SJSA1 (cell line): ENCODE measurements at places on chromosomes 12 and 14. TPM values are rescaled to one million over a fixed set of nuclear protein-coding genes. Genes with fewer than 3 reads are reported as not detected.

- no peaks in the 10 kb centered on the region for H3K27me3 ChIP-seq
- peaks cover 1% of the 10 kb centered on the region for H3K4me1 ChIP-seq
- no peak for DNase-seq
- H3K27ac ChIP-seq: no peak overlapping the region
- no peak overlapping the region for H3K4me3 ChIP-seq
Measured at GRCh38 chr14:35347323-35348043, 55.3 kb downstream of the PSMA6 start.

The KRT85 gene
- not detected in 2 replicates for total RNA-seq

The KRT5 gene
- total RNA-seq: not detected in 2 replicates

- no peaks in the 10 kb centered on the region for H3K4me1 ChIP-seq
- no peaks in the 10 kb centered on the region for H3K36me3 ChIP-seq
- H3K27me3 ChIP-seq: peaks cover 5% of the 10 kb centered on the region; the same call in 1 of the 2 replicates
- DNase-seq: no peak
Measured at GRCh38 chr14:23930742-23931141, 22.8 kb upstream of the DHRS4 start.

DNA sequence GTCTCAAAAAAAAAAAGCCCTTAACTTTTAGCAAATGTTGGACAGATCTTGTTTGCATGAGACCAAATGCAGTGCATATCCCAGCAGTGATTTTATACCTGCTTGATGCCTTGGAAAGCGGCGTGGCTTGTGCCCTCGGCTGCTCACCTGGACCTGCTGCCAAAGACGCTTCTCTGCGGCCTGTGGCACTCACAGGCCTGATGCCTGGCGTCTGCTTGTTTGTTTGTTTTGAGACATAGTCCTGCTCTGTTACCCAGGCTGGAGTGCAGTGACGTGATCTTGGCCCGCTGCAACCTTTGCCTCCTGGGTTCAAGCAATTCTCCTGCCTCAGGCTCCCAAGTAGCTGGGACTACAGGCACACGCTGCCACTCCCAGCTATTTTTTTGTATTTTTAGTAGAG, 5.2 kb downstream of the PGAM5 start:
- no peak for DNase-seq
- H3K27ac ChIP-seq: no peak overlapping the region
- no peak overlapping the region for H3K4me3 ChIP-seq
- H3K27me3 ChIP-seq: no peaks in the 10 kb centered on the region
- H3K4me1 ChIP-seq: no peaks in the 10 kb centered on the region

- H3K36me3 ChIP-seq: no peaks in the 10 kb centered on the region
- H3K4me1 ChIP-seq: no peaks in the 10 kb centered on the region
- DNase-seq: no peak
- H3K4me3 ChIP-seq: no peak overlapping the region
- no peaks in the 10 kb centered on the region for H3K27me3 ChIP-seq
Measured at GRCh38 chr12:14239935-14240872, 125.3 kb upstream of the ATF7IP start.

The FAM186B gene
- 0.06 and 0.18 TPM in 2 replicates for total RNA-seq

The TM7SF3 gene
- 52.7 and 128 TPM in 2 replicates for total RNA-seq

- H3K4me1 ChIP-seq: no peaks in the 10 kb centered on the region
- 0 out of 2 replicates have a peak, but pooled peaks cover 3% of the 10 kb centered on the region for H3K27me3 ChIP-seq
- peaks cover 5% of the 10 kb centered on the region; the same call in 1 of the 2 replicates for H3K36me3 ChIP-seq
Measured at GRCh38 chr12:105166736-105167135, 59.2 kb downstream of the WASHC4 start.

The YY1 gene
- total RNA-seq: 41.1 and 49.0 TPM in 2 replicates

The KRT6C gene
- total RNA-seq: not detected in 2 replicates

- H3K4me1 ChIP-seq: peaks cover 25% of the 10 kb centered on the region
- H3K27ac ChIP-seq: no peak overlapping the region
- no peaks in the 10 kb centered on the region for H3K36me3 ChIP-seq
Measured at GRCh38 chr12:89760783-89761182, 52.1 kb upstream of the ATP2B1 start.

DNA sequence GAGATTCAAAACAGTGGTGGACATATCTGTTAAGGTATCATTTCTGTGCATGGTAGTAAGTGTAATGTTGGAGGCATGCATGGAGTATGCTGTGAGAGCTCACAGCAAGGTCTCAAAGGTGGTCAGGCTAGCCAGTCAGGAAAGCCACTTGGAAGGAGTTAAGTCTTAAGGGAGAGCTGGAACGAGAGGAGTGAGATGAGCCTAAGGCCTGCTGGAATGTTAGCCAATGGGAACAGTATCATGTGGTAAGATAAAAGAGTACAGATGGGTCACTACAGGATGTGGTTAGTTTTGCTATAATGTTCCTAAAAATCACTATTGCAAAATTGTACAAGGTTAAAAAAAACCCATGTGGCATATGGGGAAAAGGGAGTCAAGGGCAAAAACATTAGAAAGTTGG, 311.7 kb upstream of the E2F7 start:
- no peaks in the 10 kb centered on the region for H3K27me3 ChIP-seq
- no peaks in the 10 kb centered on the region for H3K4me1 ChIP-seq
- H3K4me3 ChIP-seq: no peak overlapping the region
- no peaks in the 10 kb centered on the region for H3K36me3 ChIP-seq
- no peak overlapping the region for H3K27ac ChIP-seq
- DNase-seq: no peak

- no peak overlapping the region for H3K27ac ChIP-seq
- H3K36me3 ChIP-seq: peaks cover 57% of the 10 kb centered on the region
- no peaks in the 10 kb centered on the region; the same call in 1 of the 2 replicates for H3K27me3 ChIP-seq
- H3K4me1 ChIP-seq: peaks cover 14% of the 10 kb centered on the region
- DNase-seq: peak; percentile 8
Measured at GRCh38 chr12:123602651-123603195, 824 bp downstream of the DDX55 start.

DNA sequence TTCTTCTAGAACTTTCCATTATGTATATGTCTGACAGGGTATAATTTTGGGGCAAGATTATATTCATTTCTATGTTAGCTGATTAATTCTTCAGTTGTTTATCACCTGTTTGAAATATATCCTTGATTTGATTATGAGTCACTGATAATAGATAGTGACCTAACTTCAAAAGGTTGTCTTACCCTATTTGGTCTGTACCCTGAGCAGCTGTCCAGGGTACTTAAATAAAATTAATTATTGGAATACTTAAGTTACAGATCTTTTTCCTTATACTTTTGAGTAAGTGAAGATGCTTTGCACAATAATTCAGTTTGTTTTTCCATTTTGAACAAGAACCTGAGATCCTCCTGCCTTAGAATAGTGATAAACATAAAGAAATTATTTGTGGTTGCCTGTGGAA, 13.2 kb upstream of the NPAS3 start:
- no peaks in the 10 kb centered on the region for H3K36me3 ChIP-seq
- no peaks in the 10 kb centered on the region for H3K4me1 ChIP-seq
- H3K27me3 ChIP-seq: no peaks in the 10 kb centered on the region
- no peak overlapping the region for H3K27ac ChIP-seq
- no peak overlapping the region for H3K4me3 ChIP-seq
- DNase-seq: no peak

DNA sequence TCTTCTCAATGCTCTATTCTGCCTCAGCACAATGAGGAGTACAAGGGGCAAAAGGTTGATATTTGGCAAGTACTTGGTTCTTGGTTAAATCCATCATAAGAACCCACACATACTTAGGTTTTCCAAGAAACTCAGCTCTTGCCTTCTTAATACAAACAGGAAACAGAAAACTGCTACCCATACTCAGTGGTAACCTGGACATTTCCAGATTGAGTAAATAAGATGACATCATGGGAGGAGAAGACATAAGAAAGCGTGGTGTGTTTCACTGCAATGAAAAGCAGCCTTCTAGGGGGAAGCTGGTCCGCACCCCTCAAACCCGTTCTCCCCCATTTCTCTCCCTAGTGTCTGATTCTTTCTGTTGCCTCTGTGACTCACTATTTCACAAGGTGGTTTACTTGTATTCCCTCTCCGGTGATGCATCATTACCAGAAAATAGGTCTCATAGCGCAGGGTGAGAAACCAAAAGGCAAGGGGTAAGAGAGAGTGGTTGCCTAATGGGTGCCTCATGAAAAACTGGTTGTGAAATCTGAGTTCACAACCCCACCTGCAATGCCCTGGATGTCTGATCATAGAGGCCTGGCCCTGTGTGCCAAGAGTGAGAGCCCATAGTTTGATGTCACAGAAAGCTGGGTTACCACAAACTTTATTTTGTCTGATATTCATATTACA, 326.5 kb upstream of the TBX3 start:
- H3K4me1 ChIP-seq: peaks cover 5% of the 10 kb centered on the region
- DNase-seq: no peak
- no peak overlapping the region for H3K4me3 ChIP-seq
- no peaks in the 10 kb centered on the region for H3K36me3 ChIP-seq

- H3K36me3 ChIP-seq: no peaks in the 10 kb centered on the region
- H3K4me3 ChIP-seq: no peak overlapping the region
- peaks cover 47% of the 10 kb centered on the region for H3K27me3 ChIP-seq
- no peak overlapping the region for H3K27ac ChIP-seq
- no peak for DNase-seq
Measured at GRCh38 chr12:107847830-107848229, 73.3 kb downstream of the ASCL4 start.

- H3K4me1 ChIP-seq: no peaks in the 10 kb centered on the region
- H3K27ac ChIP-seq: no peak overlapping the region
- H3K4me3 ChIP-seq: no peak overlapping the region
- H3K27me3 ChIP-seq: no peaks in the 10 kb centered on the region
Measured at GRCh38 chr14:28975084-28975483, 208.5 kb downstream of the FOXG1 start.

- H3K27ac ChIP-seq: no peak overlapping the region
- H3K27me3 ChIP-seq: peaks cover 50% of the 10 kb centered on the region
- no peaks in the 10 kb centered on the region for H3K36me3 ChIP-seq
- DNase-seq: peak; percentile 48
- peaks cover 8% of the 10 kb centered on the region; the same call in 1 of the 2 replicates for H3K4me1 ChIP-seq
Measured at GRCh38 chr12:53696285-53696654, 20.4 kb upstream of the ATP5MC2 start.

DNA sequence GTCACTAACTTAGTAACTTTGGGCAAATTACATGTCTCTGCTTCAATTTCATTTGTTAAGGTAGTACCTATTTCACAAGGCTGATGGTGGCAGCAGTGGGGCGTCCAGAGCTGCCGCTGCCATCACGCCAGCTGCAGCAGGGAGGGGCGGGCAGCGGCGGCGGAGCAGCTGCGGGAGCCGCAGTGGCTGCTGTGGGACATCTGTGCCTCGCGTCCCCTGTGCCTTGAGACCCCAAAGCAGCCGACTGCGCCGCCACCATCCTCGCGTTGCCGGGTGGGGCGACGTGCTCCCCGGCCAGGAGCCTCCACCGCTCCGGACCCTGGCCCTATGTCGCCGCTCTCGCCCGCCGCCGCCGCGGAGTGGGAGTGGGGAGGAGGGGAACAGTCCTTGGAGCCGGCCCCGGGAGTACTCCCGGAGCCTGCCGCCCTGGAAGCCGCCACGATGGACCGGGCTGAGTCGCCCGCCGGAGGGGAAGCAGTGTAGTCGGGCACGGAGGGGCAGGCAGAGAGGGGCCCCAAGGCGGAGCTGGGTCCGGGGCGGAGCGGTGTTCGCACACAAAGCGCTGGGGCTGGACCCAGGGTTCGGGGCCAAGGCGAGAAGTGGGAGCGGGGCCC, 51.4 kb downstream of the A2M start:
- H3K4me1 ChIP-seq: peaks cover 11% of the 10 kb centered on the region; the same call in 1 of the 2 replicates
- H3K36me3 ChIP-seq: peaks cover 4% of the 10 kb centered on the region
- peak; percentile 51 for DNase-seq
- H3K27ac ChIP-seq: peak overlapping the region; percentile 65

The PPP2R5C gene
- total RNA-seq: 81.1 and 99.1 TPM in 2 replicates

The ARHGAP9 gene
- total RNA-seq: 30.6 TPM in 2 replicates

The PPP1R36 gene
- 0.29 TPM in 1 of 2 replicates, not detected in the other for total RNA-seq

The PROX2 gene
- total RNA-seq: not detected in 2 replicates

DNA sequence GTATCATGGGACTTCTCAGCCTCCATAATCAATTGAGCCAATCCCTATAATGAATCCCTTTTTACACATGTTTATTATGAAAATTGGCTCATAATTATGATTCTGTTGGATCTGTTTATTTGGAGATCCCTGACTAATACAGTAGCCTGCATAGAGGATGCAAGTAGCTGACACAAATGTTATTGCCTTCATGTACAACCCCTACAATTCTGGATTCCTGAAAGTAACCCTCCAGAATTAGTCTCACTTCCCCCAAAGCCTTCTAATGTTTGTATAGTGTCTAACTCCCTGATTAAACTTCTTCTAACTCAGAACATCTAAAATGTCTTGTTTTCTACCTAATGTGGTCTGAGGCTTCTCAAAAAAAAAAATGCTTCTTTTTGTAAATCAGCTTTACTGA, 6.6 kb upstream of the SMIM10L1 start:
- no peaks in the 10 kb centered on the region for H3K27me3 ChIP-seq
- no peaks in the 10 kb centered on the region for H3K4me1 ChIP-seq
- no peak for DNase-seq
- H3K4me3 ChIP-seq: no peak overlapping the region
- peaks cover 64% of the 10 kb centered on the region for H3K36me3 ChIP-seq

- H3K27ac ChIP-seq: no peak overlapping the region
- no peaks in the 10 kb centered on the region for H3K4me1 ChIP-seq
- no peak overlapping the region for H3K4me3 ChIP-seq
- no peak for DNase-seq
- H3K27me3 ChIP-seq: peaks cover 25% of the 10 kb centered on the region
Measured at GRCh38 chr14:23405516-23406025, 2.5 kb downstream of the MYH6 start.

DNA sequence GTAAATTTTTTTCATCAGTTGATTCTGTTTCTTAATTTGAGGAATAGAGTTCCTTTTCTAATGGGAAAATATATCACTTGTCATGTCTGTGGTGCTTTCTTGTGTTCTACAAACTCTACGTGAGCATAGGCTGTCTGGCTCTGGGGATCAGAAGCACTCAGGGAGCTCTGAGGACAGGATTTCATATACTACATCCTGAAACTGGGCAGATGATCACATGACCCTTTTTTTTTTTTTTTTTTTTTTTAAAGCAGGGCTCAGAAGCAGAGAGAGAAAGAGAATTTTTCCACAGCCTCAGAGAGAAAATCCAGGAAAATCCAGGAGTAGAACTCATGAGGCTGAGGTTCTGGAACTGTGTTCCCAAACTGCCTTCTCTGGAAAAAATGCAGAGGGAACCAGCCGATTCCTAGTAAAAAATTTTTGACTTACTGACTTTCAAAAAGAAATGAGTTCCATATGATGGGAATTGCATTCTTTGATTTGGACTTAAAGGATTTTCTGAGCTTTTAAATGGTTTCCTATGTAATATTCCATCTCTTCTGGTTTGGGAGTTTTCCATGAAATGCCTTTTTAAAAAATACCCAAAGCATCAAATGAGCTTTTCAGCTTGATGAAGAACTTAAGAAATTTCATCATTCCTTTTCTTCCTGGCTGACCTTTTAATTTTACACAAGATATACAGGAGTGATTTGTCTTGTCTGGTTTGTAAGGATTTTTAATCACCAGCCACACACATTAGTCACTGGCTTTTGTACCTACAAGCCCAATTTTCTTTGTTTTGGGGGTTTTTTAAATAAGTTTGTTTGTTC, 183.1 kb upstream of the HIF1A start:
- no peak overlapping the region for H3K4me3 ChIP-seq
- H3K4me1 ChIP-seq: no peaks in the 10 kb centered on the region
- H3K27me3 ChIP-seq: no peaks in the 10 kb centered on the region
- H3K36me3 ChIP-seq: no peaks in the 10 kb centered on the region

GRCh38 chr14:67820428-67820971, 921 bp downstream of the RAD51B start:
- H3K27me3 ChIP-seq: no peaks in the 10 kb centered on the region
- H3K4me1 ChIP-seq: peaks cover 16% of the 10 kb centered on the region

The PRKD1 gene
- 3.6 and 6.4 TPM in 2 replicates for total RNA-seq
